ENCODE measurements at places on chromosomes 3 and 15.

DNA sequence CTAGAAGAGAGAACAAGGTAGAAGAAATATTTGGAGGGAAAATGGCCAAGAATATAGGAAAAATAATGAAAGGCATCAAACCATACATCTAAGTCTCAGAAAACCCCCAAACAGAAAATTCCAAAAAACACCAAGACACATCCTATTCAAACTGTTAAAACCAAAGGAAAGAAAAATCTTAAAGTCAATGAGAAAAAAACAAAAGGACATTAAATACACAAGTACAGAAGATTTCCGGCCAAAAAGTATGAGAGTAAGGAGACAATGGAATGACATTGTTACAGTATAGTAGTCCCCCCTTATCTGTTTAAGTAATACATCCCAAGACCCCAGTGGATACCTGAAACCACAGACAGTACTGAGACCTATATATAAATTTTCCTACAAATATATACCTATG, 18.8 kb downstream of the CLASP2 start:
- DNase-seq = no peak

- DNase-seq = no peak
These were observed 12.5 kb downstream of the MBNL1 start for GRCh38 chr3:152281133-152281713.

- no peak for DNase-seq
These were observed 68.0 kb downstream of the MRPL46 start for GRCh38 chr15:88399021-88399685.

DNA sequence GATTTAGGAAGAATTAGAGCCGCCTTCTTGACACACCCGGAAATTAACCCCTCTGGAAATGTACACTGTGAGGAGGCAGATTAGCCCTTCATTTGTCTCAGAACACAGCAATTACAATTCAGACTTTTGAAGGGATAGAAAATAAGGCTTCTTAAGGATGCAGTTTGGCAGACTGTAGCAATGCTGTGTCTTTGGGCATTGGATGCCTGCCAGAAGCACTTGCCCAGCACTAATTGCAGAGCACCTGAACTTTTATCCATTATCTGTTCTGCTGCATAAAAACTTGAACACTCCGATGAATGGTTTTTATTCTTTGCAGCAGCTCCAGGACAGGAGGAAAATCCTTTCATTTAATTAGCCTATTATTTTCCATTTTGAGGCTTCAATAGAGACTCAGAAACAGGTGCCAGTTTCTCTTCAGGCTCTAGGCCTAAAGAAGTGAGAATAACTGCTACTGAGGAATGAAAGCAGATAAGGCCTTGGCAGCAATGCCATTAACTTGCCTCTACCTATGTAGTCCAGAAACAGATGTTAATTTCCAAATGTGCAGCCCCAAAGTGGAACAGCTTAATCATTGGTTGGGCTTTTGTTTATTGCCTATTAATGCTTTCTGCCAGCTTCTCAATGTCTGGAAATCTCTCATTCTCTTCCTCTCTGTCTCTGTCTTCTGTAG, 418.5 kb downstream of the NSUN3 start:
- DNase-seq = no peak

GRCh38 chr3:14406336-14406735, 3.9 kb downstream of the SLC6A6 start:
- no peak for DNase-seq

DNA sequence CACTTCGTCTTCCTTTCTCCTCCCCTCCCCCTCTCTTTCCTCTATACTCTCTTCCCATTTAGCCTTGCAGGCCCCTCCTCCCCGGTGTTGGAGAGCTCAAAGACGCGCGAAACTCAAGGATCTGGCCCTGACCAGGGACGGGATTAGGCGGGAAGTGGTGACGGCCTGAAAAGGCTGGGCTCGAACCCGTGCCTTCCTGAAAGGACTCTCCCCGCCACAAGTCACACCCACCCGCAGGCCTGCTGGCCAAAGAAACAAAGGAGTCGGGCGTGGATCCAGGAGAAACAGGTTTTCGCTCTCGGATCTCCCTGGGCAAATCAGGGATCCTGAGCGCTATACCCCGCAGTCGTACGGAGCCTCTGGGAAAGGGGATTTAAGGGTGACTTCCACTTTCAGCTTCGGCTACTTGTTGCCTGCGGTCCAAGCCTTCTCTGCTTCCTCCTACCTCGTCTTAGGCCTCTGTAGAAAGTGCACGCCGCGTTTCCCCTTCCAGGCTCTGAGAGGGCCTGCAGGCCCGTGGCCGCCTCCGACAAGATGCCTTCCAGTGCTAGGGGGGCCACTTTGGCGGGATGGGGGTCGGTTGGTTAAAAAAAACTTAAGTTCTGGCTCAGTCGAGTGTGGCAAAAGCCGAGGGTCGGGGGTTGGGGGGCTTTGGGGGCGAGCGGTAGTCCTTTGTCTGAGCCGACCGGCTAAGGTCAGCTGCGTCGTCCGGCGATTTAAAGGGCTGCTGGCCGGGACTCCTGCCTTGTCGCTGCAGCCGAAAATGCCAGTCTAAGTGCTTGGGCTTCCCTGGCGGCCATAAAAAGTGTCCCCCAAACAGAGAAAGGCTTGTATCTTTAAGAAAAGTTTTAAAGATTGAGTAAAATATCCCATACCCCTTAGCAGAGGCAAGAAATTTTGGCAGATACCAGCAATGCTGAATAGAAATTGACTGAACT, 8.2 kb downstream of the ZIC4 start:
- DNase-seq = no peak

DNA sequence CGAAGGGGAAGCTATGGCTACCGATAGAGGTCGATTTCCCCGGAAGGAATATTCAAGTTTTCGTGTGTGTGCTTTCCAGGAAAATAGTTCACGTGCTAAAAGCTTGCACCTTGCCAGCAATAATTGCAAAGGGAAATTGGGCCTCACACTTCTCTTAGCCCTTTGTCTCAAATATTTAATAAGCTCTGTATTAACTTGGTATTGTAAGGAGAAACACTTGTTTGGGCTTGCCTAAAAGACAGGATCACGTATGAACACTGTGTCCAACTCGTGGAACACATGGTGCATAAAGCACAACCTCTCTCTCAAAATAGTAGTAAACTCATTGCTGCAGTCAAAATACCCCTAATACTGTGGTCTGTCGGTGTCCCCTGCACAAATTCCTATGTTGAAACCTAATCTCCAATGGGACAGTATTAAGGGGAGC, 352 bp upstream of the TMF1 start:
- DNase-seq = no peak
